ENCODE measurements at places on chromosomes 1 and 21. TPM values are rescaled to one million over a fixed set of nuclear protein-coding genes. Genes with fewer than 3 reads are reported as not detected.
A peak's percentile ranks its signal among the peaks of the same experiment; 100 is the strongest.

DNA sequence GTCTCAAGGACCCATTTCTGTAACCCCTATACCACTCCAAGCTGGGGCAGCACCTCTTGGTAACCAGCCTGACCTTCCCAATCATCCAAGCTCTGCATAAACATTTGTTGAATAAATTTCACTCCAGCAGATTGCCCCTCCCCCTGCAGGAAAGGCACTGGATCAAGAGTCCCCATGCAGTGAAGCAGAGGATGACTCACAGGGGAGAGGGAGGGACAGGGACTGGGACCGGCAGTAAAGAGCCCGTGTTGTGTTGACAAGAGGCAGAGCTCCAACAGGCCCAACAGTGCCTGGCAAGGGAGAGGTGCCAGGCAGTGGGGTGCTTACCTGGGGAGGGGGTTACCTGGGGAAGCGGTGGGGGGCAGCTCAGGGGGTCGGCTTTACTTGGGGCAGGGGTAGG is 32.3 kb downstream of the SLC9A1 start:
- DNase-seq = no peak

DNA sequence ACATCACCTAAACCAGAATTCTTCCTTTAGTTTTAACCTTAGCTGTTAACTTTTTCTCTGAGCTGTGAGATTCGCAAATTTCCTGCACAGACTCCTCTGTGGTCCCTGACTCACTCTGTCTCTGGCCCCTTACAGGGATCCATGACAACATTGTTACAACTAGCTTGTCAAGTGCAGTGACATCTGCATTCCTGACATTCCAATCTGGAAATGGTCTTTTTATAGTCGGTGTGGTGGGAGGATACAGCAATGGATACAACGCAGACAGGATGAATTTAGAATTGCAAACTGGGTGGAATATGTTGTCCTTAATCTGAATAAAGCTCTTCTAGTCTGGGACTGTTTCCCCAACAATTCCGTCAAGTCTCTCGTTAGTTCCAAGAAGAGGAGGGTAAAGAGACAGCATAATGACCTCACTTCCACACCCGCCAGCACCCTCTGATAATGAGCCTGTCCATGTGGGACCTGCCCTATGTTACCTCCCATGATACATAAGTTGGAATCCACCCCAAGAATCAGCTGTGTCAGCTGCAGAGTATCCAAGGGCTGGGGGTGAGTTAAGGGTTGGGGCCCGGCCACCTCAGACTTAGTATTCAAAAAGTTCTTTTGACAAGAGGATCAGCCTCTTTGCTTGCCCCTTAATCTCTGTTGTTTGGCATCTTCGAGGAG is 49.4 kb downstream of the ILDR2 start:
- no peak for DNase-seq

GRCh38 chr1:37513795-37514349 is 694 bp downstream of the MEAF6 start:
- peak; percentile 82 for DNase-seq

DNA sequence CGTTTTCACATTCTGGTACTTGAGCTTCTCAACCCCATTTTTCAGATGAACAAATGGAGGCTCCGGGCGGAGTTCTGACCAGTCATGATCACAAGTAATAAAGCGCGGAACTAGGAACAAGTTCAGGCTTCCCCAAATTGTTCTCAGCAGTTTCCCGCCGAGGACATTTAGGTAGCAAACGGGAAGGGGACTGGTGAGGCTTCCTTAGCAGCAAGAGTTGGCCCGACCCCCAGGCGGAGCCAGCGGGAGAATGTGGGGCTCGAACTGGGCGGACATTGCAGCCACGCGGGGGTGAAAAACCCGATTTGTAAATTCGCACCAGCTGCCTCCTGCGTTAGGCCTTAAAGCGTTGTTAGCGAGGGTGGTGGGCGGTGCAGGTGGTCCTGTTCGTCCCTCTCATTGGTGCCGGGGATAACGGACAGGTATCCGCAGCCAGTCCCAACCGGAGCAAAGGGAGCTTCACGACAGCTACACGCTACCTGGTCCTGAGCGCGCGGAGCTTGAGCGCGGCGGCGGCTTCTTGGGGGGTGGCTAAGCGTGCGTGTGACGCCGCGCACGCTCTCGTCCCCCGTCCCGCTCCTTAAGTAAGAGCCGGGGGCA is 15.3 kb downstream of the SEMA6C start:
- DNase-seq = peak; percentile 90

GRCh38 chr1:233909195-233909594 is 4.7 kb downstream of the SLC35F3 start:
- no peak for DNase-seq

GRCh38 chr21:24781146-24781545 is 826.1 kb downstream of the MRPL39 start:
- no peak for DNase-seq

GRCh38 chr21:40686526-40686925 is 160.4 kb downstream of the DSCAM start:
- DNase-seq = no peak

GRCh38 chr21:29290240-29290639 is 8.5 kb upstream of the BACH1 start:
- no peak for DNase-seq

DNA sequence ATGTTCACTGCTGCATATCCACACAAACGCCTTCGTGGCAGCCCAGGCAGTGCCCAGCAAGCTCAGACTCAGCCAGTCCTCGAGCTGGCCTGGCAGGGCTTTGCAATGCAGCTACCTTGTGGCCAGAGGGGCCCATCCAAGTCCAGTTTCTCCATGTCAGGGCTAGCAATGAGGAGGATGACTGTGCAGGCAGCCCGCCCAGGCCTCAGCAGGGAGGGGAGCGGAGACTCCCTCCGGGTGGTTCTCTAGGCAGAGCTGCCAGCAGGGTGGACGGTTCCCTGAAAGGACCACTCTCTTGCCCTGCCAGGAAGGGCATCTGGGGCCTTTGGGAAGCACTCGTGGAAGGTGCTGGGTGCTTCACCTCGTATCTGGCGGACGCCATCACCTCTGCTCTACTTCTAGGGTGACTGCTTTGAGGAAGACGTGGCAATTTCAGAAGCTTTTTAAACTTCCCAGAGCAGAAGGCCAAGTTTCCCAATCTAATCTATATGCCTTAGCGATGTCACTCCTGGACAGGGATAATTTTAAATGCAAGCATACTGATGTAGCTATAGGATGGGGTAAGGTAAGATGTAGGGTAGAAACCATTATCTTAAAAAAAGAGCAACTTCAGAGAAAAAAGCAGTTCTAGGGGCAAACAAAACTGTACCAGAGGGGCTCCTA is 56.2 kb downstream of the RUNX1 start:
- DNase-seq = no peak

GRCh38 chr1:91325456-91325855 is 79.2 kb downstream of the HFM1 start:
- no peak for DNase-seq

NOC2L gene
- 111 TPM for total RNA-seq

UROD gene
- 106 TPM for total RNA-seq

ATP6V1G3 gene
- total RNA-seq = not detected

LCE6A gene
- total RNA-seq = not detected
